Midbrain (tissue), 1 donor: ENCODE measurements at places on chromosomes 4 and X.

DNA sequence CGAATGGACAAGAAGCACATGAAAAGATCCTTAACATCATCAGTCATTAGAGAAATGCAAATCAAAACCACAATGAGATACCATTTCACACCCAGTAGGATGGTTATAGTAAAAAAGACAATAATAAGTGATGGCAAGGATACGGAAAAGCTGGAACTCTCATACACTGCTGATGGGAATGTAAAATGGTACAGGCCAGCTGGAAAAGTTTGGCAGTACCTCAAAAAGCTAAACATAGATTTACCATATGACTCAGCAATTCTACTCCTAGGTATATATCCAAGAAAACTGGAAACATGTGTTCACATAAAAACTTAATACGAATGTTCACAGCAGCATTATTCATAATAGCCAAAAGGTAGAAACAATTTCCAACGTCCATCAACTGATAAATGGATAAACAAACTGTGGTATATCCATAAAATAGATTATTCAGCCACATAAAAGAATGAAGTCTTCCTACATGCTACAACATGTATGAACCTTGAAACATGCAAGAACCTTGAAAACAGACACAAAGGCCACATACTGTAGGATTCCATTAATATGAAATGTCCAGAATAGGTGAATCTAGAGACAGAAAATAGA lies 11.9 kb downstream of the RPS6KA3 start:
- DNase-seq = no peak

DNA sequence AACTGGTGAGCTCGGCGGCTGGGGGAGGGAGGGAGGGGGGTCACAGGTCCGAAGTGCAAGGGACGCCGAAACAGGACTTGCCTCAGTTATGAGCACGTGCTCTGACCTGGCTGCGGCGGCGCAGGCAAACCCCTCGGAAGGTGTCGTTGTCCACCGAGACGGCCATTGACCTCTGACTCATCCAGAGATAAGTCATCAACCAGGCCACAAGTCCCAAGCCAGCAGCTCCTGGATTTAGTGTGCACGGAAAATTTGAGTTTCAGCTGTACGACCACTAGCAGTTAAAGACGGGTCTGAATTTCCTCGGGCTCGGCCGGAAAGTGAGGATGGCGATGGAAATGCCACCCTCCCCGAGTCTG lies 674 bp downstream of the SH3D19 start:
- DNase-seq = peak; percentile 38

DNA sequence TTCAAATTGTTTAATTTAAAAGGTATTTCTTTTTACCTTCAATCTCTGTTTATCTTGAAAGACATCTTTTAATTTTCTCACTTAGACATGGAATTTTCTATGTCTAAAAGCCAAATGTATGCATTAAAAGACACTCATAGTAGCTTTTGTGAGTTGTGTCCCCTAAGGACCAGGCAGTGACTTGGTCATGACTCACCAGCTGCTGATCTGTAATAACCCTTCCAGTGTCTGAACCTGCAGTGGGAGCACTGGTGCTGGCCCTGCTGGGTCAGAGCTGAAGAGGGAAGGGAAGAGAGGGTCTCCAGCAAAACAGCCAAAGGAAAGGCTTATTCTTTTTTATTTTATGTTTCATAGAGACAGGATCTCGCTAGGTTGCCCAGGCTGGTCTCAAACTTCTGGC lies 31.1 kb upstream of the SH3D19 start:
- no peak for DNase-seq

- peak; percentile 70 for DNase-seq
These were observed 36.8 kb downstream of the TSC22D3 start for GRCh38 chrX:107738768-107739167.

GRCh38 chr4:176084769-176085168 lies 19.1 kb downstream of the WDR17 start:
- no peak for DNase-seq
